ENCODE measurements at places on chromosomes 2 and 18. TPM values are rescaled to one million over a fixed set of nuclear protein-coding genes. Genes with fewer than 3 reads are reported as not detected.

GRCh38 chr2:241298673-241299072 is 16.8 kb downstream of the HDLBP start:
- H3K4me3 ChIP-seq, result no peak overlapping the region
- peak overlapping the region; percentile 0 for H3K27ac ChIP-seq
- peaks cover 11% of the 10 kb centered on the region for H3K36me3 ChIP-seq
- peaks cover 34% of the 10 kb centered on the region for H3K4me1 ChIP-seq
- no peak for DNase-seq
- no peaks in the 10 kb centered on the region for H3K27me3 ChIP-seq

DNA sequence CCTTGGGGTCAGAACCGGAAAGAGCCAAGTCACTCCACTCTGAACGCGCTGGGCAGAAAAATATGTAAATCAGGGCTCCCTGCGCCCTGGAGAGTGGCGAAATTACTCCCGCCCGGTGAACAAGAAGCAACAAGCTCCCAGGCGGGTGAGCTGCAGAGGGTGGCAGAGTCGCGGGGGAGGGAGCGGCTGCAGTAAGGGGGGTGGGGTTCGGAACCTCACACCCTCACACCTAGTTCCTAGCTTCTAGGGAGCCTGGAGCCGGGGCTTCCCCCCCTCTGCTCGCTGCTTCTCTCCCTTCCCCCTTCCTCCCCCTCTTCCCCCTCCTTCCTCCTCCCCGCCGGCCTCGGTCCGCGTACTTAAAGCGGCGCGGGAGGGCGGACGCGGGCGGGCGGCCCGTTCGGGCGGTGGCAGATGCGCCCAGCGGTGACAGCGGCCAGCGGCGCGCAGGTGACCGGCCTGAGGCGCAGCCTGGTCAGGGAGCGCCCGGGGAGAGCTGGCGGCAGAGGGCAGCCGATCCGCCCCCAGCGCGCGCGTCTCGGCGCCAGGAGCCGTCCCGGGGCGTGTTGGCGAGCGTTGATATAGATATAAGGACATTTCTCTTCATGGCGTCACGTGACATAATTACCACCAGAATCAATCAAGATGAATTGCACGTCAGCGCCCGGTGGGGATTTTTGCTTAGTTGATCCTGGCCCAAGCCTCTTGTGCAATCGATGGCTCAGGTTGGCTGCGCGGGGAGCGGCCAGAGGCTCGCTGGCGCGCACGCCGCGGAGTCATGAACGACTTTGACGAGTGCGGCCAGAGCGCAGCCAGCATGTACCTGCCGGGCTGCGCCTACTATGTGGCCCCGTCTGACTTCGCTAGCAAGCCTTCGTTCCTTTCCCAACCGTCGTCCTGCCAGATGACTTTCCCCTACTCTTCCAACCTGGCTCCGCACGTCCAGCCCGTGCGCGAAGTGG is at the start of gene HOXD11:
TSS of gene HOXD11 (plus strand) at position 700 of the 959 bp plus-strand sequence. CDS start at position 776, 76 bp downstream.
- peaks cover 33% of the 10 kb centered on the region for H3K4me1 ChIP-seq
- H3K27me3 ChIP-seq, result peaks cover 90% of the 10 kb centered on the region
- H3K4me3 ChIP-seq, result peak within 1 kb of the TSS; percentile 47
- H3K27ac ChIP-seq, result peak within 1 kb of the TSS; percentile 61

DNA sequence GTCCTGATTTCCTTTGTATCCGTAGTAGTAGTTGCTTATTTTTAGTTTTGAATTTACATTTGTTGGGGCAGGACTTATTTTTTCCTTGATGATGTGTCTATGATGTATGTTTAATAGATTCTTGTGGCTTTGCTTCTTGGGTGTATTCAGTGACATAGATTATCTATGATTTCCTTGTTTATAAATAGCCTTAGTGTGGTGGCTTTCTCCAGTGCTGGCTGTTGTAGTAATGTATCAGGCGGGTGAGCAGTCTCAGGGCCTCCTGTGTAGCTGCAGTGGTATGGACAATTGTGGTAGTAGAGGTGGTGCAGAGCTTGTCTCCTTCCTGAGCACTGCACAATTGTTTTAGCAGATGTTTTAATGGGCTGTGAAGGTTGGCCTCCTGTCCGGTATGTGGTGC is 60.5 kb downstream of the SMCHD1 start:
- H3K27me3 ChIP-seq, result no peaks in the 10 kb centered on the region
- H3K27ac ChIP-seq, result peak overlapping the region; percentile 22
- no peak overlapping the region for H3K4me3 ChIP-seq
- peaks cover 69% of the 10 kb centered on the region for H3K36me3 ChIP-seq

DNA sequence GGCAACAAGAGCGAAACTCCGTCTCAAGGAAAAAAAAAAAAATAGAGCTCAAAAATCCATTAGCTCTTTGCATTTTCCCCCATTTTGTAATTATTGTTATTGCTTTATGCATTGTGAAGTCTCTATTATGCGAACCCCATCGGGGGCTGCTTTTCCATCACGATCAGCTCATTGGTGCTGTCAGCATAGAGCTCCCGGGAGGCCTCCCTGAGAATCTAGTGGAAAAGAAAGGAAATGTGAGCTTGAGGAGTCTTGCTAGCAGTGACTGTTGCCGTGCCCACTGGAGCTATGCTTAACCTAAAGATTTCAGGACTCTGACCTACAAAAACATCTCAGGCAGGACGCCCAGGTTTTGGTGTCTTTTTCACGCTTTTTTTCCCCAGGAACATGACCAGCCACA is 102.6 kb upstream of the NDUFV2 start:
- peaks cover 21% of the 10 kb centered on the region for H3K27me3 ChIP-seq
- H3K4me1 ChIP-seq, result no peaks in the 10 kb centered on the region
- no peaks in the 10 kb centered on the region for H3K36me3 ChIP-seq
- no peak overlapping the region for H3K27ac ChIP-seq

DNA sequence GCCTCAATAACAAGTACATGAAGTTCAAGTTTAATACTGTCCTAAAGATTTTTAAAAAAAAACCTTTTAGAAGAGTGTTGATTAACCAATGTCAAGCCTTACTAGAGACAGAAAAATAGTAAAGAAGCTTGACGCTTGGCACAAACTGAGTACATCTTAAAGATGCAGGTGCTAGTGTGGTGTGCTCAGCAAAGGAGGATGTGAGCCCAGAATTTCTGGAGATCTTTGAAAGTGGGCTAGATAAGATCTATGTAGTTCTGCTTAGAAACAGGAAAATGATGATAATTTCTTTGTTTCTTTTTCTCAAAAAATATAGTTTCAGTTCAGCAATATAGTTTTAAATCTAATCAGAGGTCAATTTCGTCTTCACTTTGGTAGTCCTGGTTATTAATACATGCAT is 118.3 kb upstream of the KLHL14 start:
- no peak overlapping the region for H3K27ac ChIP-seq
- no peaks in the 10 kb centered on the region for H3K27me3 ChIP-seq
- H3K4me1 ChIP-seq, result no peaks in the 10 kb centered on the region
- no peaks in the 10 kb centered on the region for H3K36me3 ChIP-seq

DNA sequence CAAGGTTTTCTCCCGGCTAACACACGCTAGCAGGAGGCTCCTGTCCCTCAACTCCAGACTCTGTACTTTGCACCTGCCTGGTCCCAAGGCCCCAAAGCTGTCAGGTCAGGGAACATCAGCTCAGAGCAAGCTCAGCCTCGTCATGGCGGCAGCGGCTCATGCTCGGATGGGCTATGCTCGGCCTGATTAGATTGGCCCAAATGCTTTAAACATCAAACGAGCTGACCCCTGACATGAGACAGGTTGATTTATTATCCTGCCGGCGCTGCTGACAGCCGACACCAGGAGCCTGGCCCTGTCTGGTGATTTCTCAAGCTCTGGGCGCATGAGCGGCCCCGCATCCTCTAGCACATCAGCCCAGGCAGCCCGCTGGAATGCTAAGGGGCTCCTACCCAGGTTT is 436.4 kb downstream of the EIPR1 start:
- peaks cover 5% of the 10 kb centered on the region for H3K36me3 ChIP-seq
- no peaks in the 10 kb centered on the region for H3K4me1 ChIP-seq
- H3K27me3 ChIP-seq, result peaks cover 4% of the 10 kb centered on the region

The C2orf49 gene
- total RNA-seq, result 19.0 TPM

The GAREM2 gene
- 2.1 TPM for total RNA-seq

The ADRA2B gene
- 0.30 TPM for total RNA-seq
